ENCODE measurements at places on chromosomes 4 and X. TPM values are rescaled to one million over a fixed set of nuclear protein-coding genes. Genes with fewer than 3 reads are reported as not detected.
A peak's percentile ranks its signal among the peaks of the same experiment; 100 is the strongest.

DNA sequence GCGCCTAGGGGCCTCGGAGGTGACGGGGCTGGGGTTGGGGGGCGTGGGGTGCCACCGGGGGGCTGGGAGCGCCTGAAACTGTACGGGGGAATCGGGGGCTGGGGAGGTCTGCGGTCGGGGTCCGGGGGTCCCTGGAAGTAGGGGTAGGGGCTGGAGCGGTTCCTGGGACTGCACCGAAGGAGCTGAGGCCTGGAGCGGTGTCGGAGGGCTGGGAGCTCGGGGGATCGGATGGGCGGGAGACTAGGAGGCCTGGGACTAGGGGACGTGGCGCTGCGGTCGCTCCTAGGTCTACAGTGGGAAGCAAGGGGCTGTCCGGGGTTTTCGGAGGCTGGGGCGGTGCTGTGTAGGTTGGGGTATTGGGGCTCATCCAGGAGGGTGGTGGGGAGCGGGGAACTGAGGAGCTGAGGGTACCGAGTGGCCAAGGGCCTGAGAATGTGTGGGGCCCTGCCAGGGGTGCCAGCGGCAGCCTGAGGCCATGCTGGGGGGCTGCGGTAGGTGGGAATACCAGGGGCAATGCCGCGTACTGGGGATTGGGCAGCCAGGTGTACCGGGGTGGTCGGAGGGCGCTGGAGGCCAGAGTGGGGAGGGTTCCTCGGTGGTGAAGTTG, 562 bp downstream of the AKAP17A start:
- no peak for DNase-seq

DNA sequence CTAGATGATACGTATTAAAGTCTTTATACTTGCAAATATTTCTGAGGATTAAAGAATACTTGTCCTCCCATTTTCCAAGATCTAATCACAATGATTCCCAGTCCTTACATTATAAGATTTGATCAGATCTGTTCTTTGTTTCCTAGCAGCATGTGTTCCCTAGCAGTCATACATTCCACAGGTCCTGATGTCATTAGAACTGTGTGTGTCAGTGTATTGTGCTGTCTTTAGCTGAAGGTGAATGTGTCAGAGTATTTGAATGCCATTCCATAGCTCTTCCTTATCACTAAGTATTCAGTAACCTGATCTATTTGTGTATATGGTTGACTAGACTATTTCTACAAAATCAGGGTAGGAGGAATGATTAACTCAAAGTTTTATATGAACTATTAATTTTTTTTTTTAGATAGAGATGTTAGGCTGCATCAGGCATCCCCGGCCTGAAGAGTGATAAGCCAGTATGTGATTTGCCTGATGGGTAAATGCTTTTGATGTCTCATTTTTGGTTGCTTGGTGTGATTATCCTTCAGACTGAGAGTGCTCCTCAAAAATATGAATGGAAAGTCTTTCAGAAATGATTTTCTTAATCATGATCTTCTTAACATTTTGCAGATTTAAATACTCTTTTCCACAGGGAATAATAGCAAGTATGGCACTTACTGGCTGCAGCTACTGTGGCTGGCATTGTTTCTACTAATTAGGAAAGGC, 4.4 kb downstream of the ADGRL3 start:
- peak; percentile 36 for DNase-seq

GRCh38 chr4:5992171-5992827, 25.9 kb downstream of the C4orf50 start:
- DNase-seq, result no peak

DNA sequence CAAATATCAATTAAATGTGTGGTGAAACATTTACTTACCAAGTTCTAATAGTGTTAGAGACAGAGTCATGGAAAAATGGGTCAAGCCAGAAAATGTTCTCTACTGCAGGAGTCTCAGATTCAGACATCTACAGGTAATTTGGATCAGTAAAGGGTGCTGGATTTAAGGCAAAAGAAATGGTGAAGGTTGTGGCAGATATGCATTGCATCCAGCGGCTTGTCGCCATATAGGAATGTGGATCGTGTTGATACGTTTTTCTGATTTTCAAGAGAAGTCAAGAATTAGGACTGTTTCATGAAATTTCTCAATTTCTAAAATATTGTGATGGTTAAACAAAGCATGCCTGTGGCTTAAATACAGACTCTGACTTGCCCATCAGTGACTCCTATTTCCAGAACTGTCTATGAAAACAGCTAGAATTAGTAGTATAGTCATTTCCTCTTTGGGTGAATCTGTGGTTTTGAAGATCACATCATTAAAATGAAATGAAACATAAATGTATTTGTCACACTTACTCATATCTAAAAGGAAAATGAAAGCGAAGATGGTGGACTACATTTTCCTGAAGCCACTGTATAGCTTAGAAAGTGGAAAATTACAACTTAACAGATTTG, 110.1 kb upstream of the VEGFC start:
- DNase-seq, result peak; percentile 11

DNA sequence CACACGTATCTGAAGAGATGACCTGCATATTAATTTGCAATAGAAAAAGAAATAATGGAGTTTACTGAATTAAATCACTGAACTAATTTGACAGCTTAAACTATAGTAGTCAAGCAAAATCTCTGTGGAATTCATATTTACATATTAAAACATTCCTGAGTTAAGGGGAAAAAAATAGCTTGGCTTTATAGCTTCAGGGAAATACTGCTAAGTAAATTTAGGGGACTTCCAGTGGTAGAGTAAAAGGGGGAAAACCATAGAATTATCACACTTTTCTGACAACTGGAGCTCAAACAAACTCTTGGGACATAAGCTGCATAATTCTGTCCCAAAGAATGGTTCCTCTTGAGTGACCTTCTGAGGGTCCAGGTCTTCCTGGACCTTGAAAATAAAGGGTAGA, 28.6 kb upstream of the CCNI start:
- peak; percentile 21 for DNase-seq

DNA sequence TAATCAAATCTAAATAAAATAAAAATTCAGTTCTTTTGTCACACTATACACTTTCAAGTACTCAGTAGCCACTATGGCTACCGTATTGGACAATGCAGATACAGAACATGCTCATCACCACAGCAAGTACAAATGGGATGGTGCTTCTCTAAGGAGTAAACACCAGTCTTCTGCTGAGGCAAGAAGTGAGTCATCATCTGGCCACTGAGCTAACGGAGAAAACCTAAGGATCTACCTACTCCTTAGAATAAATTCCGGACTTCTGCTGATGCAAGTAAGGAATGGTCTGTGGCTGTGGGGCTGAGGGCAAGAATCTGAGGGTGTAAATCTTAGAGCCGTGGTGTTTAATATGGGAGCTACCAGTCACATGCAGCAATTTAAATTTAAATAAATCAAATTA, 11.3 kb upstream of the RBMXL3 start:
- peak; percentile 0 for DNase-seq

- peak; percentile 17 for DNase-seq
Observed at GRCh38 chrX:130637591-130637990, 235.8 kb downstream of the RBMX2 start.

DNA sequence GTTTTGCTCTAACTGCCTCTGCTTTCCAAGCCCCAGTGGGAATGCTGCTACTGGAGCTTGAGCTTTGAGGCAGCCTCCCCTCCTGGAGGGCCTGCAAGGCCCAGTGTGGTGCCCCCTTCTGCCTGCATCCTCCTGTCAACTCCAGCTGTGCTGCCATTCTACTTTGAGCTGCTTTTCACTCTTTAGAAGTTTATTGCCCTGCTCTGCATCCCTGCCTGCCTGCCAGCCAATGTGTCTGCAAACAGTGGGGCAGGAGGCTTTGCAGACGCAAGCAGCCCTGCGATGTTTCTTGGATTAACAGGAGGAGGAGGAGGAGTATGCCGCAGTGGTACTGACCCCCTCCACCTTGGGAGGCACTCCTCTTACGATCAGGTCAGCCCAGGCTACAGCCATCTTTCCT, 16.4 kb downstream of the TMEM31 start:
- DNase-seq, result no peak

GRCh38 chr4:29423836-29424721, 1296.1 kb upstream of the PCDH7 start:
- peak; percentile 28 for DNase-seq

DNA sequence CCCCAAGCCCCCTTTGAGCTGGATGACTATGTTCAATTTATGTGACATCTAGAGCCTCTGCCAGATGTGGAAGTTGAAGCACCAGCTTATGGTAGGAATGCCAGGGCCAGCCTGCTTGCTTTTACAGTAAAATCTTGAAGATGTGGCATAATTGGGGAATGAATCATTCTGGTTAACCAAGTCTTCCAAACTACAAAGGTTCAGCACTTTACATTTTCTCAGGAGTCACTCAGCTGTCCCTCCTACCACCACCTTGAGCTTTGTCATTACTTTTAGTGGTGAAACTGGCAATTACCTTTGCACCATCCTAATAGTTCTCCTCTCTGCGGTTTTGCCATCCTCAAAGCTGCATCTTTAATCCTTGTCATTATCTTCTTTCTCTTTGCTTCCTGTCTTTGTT, 172.2 kb downstream of the HS6ST2 start:
- peak; percentile 76 for DNase-seq

- DNase-seq, result no peak
Observed at GRCh38 chr4:340011-340410, 2.4 kb downstream of the ZNF141 start.

GRCh38 chrX:154298312-154298711, 2.7 kb downstream of the TKTL1 start:
- no peak for DNase-seq

GRCh38 chr4:76205476-76205875, 8.1 kb downstream of the SCARB2 start:
- DNase-seq, result no peak

- DNase-seq, result no peak
Observed at GRCh38 chr4:29558789-29559188, 1161.4 kb upstream of the PCDH7 start.

ADH7 gene
- not detected for total RNA-seq

DDX53 gene
- not detected for total RNA-seq

PAGE2 gene
- total RNA-seq, result not detected

Measured in renal cortical epithelial cell (primary cell).